Left cardiac atrium (tissue), 4 donors: ENCODE measurements at places on chromosomes 3 and 15. TPM values are rescaled to one million over a fixed set of nuclear protein-coding genes. Genes with fewer than 3 reads are reported as not detected.

Gene KNSTRN
- total RNA-seq, result 7.2 TPM

Gene MOBP
- total RNA-seq, result 0.10 TPM

Gene TM4SF18
- 13.2 TPM for total RNA-seq

GRCh38 chr15:43390723-43391122, 19.8 kb downstream of the TUBGCP4 start:
- DNase-seq, result no peak

DNA sequence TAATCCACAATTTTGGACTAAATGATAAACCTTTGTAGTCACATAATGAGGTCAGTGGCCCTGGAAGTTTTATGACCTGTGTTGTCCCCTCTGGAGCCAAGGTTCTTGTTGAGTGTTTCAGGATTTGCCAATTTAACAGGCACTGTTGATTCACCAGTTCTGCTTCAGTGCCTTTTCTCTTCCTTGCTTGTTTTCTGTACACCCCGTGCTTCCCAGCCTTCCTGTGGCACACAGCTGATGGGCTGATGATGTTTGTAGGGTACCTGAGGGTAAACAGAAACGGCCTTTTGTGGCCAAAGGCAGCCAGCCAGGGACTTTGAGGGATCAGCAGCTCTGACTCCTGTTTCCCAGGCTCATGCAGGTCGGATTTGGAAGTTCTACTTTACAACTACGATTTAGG, 13.3 kb downstream of the GYG1 start:
- DNase-seq, result no peak

DNA sequence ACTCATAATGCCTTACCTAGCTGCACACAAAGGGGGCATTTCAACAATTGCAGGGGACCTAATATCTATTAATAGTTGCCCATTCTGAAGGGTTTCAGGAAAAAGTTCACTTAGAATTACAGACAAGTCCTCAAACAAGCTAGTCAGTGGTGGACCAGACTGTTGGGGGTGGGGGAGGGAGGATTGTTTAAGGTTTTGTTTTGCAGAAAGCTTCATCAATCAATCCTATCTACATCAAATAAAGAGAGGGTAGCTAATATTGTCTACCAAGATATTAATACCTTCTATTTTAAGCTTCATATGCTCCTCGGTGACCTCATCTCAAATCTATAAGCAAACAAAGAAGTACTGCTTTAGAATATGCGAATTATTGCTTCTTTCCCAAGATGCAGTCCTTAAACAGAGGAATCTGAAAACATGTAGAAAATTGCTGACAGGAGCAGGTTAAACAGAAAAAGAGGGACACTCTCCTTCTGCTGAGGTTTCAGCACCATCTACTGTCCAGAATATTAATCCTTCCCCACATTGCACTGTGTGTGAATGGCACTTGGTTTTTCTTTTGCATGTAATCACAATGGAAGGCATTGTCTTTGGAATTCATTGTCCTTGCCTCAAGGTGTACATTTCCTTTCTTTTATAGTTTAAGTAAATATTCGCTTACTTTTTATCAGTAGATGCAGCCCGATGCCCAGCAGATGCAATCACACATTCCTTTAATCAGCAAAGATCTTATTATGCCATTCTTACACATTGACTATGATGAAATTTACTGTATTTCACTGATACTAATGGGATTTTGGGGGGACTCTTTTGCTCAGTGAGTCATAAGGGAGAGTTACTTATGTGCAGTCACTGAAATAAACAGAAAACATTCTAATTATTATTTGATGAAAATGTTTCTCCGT, 94.7 kb downstream of the IL5RA start:
- no peak for DNase-seq

GRCh38 chr3:192879346-192880031, 38.2 kb downstream of the MB21D2 start:
- no peak for DNase-seq

DNA sequence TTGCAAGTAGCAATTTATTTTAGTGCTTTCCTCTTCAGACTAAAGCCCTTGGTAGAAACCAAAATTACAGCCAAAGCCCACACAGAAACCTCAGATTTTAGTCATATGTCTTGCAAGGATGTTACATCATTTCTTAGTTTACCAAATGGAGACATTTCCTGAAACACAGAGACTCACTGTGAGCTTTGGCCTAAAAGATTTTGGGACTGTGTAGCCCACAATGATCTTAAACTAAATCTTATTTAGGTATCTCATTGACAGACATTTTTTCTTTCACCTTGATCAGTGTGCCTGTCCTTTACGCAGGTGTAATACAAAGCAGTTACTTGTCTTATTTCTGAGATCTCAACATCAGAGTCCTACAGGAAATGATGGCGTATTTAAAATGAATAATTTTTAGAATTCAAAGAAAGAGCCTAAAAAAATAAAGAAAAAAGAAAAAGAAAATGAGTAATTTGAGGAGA, 27.8 kb upstream of the AP4E1 start:
- no peak for DNase-seq

DNA sequence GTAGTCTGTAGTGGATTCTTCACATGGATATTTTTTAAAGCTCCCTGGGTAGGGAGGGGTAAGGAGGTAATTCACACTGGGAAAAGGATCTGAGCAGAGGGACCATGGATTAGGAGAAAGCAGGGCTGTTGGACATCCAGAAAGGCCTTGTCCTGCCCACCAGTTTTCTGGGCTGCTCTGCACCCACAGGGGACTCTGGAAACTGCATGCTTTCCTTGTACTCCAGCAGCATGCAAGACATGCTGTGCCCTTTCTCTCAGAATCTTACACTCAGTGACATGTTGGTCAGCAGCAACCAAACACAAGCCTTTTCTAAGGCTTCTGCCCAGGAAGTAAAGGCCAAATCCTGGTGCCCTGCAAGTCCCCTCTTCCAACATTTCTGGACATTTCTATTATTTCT, 2.5 kb upstream of the FBN1 start:
- no peak for DNase-seq

DNA sequence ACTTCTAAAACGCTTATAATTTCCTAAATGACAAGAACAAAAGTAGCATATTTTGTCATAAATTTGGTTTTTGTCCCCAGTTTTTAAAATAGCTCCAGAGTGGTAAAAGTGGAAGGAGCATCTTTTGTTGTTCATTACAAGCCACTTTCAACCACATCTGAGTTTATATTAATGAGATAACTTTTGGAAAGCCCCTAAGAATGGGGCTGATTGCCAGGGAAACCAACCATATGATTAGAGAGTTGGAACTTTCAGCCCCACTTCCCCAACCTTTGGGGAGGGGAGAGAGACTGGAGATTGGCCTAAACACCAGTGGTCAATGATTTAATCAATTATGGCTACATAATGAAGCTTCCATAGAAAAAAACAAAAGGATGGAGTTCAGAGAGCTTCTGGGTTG, 57.4 kb downstream of the CPA3 start:
- no peak for DNase-seq
